ENCODE measurements at places on chromosomes 1 and 21. TPM values are rescaled to one million over a fixed set of nuclear protein-coding genes. Genes with fewer than 3 reads are reported as not detected.

KRTAP10-10 gene
- total RNA-seq, result not detected

C2CD2 gene
- 4.0 TPM for total RNA-seq

GNG12 gene
- 0.34 TPM for total RNA-seq

TCHH gene
- total RNA-seq, result 0.17 TPM

ZMPSTE24 gene
- 48.2 TPM for total RNA-seq

SON gene
- 312 TPM for total RNA-seq

FOXD2 gene
- 0.13 TPM for total RNA-seq

POU3F1 gene
- total RNA-seq, result 0.15 TPM

SELL gene
- 33.4 TPM for total RNA-seq

PRELP gene
- total RNA-seq, result not detected

ALX3 gene
- total RNA-seq, result not detected

CHRM3 gene
- 0.53 TPM for total RNA-seq
